Activated naive CD4-positive, alpha-beta T cell (primary cell): ENCODE measurements at places on chromosomes 5 and 9.

DNA sequence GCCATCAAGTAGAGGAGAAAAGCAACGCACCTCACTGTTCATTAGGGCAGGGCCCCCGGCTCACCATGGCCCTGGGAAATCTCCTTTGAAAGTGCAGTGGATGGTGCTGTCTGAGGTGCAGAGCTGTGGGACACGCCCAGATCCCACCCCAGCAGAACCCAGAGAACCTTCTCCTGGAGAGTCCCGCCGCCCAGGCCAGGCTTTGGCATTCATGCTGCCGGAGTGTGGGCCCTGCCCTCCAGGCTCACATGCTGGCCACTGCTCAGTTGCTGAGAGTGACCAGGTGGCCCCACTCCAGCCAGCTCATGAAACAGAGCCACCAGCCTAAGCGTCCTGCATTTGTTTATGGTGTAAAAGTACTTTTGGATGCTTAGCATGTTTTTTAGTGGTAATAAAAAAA, 23.8 kb upstream of the LRRC14B start:
- DNase-seq: no peak

DNA sequence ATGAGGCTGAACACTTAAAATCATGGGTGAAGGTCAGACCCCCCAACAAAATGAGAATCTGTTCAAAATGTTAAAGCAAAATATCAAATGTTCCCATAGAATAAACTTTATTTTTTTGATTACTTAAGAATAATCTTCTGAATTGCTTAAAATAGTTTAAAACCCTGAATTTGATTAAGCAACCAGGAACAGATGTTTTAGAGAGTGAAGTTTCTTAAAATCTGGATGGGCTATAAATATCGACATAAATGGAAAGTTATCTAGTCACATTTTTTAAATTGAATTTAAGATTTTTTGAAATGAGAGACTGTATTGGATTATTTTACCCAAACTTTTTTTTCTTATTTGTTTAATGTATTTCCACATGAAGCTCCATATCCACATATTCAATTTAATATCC, 98.5 kb downstream of the ADAMTS12 start:
- DNase-seq: no peak

GRCh38 chr9:111807197-111807596, 12.5 kb upstream of the SHOC1 start:
- no peak for DNase-seq

- no peak for DNase-seq
Measured at GRCh38 chr5:3878267-3878666, 282.6 kb downstream of the IRX1 start.

GRCh38 chr9:120846906-120847305, 4.2 kb upstream of the PSMD5 start:
- DNase-seq: no peak

- no peak for DNase-seq
Measured at GRCh38 chr9:134192951-134193731, 28.8 kb upstream of the RNU6ATAC start.

GRCh38 chr5:55540024-55540423, 5.3 kb upstream of the PLPP1 start:
- no peak for DNase-seq

- DNase-seq: no peak
Measured at GRCh38 chr5:43099640-43100039, 21.1 kb upstream of the ZNF131 start.

DNA sequence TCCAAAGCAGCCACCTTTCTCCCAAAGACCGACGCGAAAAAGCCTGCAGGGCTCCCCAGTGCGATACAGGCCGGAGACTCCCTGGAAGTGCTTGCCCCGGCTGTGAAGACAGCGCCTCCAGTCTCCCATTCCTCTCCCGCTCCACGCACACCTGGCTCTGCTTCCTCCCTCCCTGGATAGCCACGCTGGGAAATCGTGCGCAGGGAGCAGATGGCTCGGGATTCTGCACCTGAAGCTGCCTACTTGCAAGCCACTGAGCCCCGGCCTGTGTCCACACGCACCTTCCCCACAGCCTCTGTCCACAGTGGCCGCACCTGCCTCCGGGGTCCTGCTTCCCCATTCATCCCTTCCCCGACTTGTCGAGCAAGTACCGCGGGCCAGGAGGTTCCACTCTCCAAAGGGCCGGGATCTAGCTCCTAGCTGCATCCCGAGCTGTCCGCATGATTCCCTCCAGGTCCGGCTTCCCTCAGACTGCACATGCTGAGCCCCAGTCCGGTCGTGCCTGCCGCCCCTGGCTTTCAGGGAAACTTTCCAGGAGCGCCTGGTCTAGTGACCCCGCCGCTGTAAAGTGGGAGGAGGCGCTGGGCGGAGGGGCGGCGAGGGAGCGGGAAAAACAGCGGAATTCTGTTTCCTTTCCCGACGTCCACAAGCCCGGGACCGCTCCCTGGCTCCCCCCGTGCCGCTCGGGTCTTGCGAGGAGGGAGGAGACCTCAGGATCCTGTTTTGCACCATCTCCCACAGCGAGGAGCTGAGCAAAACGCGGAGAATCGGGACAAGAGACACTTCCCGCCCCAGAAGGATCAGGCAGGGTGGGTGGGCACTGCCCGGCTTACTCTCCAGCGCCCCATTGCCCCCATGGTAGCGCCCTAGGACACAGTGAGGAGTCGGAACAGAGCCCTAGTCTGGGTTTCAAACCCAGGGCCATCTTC, 2.0 kb downstream of the SEMA6A start:
- no peak for DNase-seq

DNA sequence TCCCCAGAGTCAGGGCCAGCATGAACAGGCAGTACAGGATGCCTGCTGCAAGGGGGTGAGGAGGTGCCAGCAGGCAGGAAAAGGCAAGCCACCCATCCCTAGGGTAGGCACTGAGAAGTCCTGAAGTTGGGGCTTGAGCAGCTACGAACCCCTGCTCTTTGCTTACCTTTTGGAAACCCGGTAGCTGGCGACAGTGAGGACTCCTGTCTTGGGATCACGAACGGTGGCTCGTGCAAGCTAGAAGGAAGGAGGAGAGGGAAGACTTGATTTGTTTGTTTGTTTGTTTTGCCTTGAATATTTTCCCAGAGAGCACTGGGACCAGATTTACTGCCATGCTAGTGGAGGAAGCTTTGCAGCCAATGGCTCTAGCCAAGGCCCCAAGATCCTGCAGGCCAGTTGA, 23.7 kb downstream of the P4HA2 start:
- no peak for DNase-seq

GRCh38 chr5:173733425-173733824, 117.0 kb upstream of the BOD1 start:
- DNase-seq: no peak

GRCh38 chr5:96259151-96259772, 173.8 kb downstream of the PCSK1 start:
- DNase-seq: no peak

DNA sequence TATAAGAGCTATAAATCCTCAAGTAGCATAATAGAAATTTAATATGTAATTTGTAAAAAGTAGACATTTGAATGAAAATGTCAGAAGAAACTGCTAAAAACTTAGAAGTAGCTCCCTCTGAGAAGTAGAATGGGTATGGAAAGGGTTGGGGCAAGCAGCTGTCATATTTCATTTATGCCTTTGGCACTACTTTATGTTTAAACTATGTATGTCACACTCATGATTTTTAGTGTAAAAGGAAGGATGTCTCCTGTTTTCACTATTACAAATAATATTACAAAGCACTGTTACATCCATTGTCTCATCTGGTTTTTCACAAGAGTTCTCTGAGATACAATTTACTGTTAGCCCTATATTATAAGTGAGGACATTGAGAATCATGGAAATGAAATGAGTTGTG, 96.3 kb upstream of the ZNF462 start:
- no peak for DNase-seq

DNA sequence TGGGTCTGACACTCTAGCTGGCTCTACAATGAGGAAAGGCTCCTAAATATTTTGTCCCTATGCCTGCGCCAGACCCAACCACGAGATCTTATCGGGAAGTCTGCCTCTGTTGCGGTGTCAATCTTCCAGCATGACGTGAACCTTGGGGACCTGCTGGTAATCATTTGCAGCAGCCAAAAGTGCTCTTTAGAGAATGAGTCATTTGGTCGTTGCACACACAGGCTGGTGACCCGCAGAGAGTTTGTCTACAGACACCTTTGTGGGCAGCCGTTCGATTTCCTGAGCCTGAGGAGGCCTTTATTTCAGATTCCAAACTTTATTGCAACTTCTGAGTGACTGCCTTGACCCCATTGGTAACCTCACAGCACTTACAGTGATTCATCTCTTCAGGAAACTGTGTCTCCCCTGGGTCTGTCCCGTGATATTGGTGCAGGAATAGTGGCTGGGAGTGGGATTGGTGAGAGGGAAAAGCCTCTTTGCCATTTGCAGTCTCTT, 326.1 kb downstream of the NSG2 start:
- no peak for DNase-seq
